ENCODE measurements at places on chromosomes 16 and 17.
A peak's percentile ranks its signal among the peaks of the same experiment; 100 is the strongest.

DNA sequence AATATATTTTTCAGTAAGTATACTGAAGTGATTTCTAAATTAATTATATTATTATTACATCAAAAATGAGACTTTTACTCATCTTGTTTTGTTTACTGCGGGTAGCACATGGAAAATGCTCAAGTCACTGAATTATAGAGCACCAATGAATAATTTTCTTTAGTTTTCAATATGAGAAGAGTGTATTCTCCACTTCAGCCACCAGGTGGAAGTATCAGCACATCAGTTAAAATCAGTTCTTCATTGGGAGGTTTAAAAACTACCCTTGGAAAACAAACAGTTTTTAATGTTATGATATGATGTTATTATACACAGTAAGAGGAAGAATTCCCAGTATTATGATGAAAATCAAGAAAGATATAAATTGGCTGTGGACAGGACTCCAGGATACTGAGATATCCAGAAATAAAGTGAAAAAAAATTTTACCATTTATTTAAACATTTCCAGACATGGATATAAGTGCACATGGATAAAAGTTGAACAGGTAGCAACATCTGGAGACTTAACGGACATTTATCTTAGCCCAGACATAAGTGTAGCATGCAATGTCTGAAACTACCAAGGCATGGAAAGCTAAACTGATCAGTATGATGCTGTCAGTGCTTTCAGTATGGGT lies 467.3 kb downstream of the KCNJ2 start:
- no peak for DNase-seq

- no peak for DNase-seq
Observed at GRCh38 chr16:87782033-87782432, 16.2 kb upstream of the KLHDC4 start.

DNA sequence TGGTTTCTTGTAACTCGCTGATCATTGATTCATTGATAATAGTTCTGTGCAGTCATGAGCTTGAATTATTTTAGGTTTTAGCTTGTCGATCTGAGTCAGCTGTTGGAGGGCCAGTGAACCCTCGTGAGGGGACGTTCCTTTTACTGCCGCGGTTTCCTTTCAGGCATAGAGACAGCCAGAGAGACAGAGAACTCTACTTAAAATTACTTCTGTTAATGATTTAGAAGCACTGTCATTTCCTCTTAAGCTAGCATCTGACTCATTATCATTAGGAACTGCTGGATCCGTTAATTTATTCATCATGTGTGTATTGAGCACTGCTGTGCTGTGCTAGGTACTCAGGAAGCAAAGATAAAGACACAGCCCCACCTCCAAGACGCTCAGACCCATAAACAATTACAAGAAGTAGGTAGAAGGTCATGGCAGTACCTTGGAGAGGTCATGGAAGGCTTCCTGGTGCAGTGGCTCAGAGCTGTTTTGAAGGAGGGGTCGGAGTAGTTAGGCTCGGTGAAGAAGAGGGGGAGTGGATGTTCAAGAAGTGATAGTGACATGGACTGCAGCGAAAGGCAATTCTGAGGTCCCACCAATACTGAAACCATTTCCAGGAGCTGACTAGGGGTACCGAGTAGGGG lies 3.3 kb downstream of the PGS1 start:
- no peak for DNase-seq

GRCh38 chr17:44865231-44865660 lies 17.6 kb downstream of the HIGD1B start:
- DNase-seq: peak; percentile 88

GRCh38 chr17:40598619-40599467 lies 33.6 kb upstream of the CCR7 start:
- DNase-seq: no peak

- DNase-seq: no peak
Observed at GRCh38 chr17:74671031-74671771, 41.5 kb downstream of the CD300LF start.

GRCh38 chr17:17370711-17371110 lies 67.5 kb downstream of the NT5M start:
- DNase-seq: no peak

- no peak for DNase-seq
Observed at GRCh38 chr17:48910370-48910769, 2.2 kb downstream of the UBE2Z start.

GRCh38 chr17:49055181-49055927 lies 58.2 kb downstream of the IGF2BP1 start:
- DNase-seq: no peak

DNA sequence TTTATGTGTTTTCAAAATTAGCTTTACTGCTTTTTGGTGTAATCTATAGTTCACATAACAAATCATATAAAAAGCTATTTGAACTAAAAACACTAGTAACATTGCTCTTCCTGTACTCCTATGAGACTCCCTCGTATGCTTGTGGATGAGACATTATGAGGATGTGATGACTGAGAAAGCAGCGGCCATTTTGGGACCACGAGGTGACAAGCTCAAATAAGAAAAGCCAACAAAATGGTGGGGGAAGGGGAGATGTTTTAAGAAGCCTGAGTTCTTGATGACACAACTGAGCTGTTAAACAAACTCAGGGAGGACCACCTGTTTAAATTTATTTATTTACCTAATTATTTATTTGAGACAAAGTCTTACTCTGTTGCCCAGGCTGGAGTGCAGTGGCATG lies 4.5 kb downstream of the CCL18 start:
- no peak for DNase-seq

GRCh38 chr16:58848662-58849002 lies 114.5 kb upstream of the GOT2 start:
- no peak for DNase-seq

DNA sequence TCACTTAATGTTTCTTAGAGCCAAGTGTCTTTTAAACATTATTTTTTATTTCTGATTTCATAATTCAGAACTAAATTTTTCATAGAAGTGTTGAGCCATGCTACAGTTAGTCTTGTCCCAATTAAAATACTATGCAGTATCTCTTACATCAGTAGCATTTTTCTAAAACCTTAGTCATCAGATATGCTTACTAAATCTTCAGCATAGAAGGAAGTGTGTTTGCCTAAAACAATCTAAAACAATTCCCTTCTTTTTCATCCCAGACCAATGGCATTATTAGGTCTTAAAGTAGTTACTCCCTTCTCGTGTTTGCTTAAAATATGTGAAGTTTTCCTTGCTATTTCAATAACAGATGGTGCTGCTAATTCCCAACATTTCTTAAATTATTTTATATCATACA lies 13.6 kb upstream of the BCAS3 start:
- DNase-seq: no peak

GRCh38 chr17:79664930-79665737 lies 54.3 kb upstream of the RBFOX3 start:
- DNase-seq: no peak

DNA sequence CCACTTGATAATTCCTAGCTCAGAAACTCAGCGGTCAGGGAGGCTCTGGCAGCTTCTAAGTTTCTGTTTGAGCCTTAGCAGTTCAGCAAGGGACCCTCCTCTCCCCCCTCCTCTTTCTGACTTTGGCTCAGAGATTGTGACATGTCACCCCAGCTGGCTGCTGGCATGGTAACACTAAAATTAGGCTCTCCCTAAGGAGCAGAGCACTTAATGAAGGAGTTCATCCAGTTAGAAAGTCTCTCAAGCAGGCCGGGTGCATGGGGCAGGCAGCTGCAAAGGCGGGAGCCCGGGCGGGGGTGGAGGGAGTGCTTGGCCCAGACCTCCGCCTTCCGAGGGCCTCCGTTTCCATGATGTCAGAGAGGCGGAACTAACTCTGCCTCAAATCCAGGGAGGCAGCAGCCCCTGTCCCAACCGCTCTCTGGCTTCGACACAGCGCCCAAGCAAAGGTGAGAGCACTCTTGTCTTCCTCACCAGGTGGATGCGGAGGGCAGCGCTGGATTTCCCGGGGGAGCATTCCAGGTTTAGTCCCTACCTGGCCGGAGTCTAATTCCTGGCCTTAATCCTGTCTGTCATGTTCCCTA lies 128.0 kb upstream of the PLCG2 start:
- no peak for DNase-seq

GRCh38 chr16:68086860-68087268 lies 1.7 kb downstream of the NFATC3 start:
- no peak for DNase-seq

DNA sequence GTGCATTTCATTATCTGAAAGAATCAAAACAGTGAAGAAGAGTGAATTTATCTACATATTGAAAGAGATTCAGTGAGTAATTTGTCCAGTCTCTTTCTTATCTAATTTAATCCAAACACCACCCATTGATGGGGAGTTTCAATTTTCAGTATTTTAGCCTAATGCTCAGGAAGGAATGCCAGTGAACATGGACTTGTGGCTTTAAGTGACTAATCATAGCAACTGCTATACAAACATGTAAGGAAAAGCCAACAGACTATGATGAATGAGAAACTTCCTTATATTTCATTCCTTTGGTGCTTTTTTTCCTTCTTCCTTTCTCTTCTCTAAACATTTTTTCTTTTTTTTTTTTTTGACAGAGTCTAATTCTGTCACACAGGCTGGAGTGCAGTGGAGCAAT lies 885.8 kb downstream of the KCNJ2 start:
- DNase-seq: peak; percentile 7

DNA sequence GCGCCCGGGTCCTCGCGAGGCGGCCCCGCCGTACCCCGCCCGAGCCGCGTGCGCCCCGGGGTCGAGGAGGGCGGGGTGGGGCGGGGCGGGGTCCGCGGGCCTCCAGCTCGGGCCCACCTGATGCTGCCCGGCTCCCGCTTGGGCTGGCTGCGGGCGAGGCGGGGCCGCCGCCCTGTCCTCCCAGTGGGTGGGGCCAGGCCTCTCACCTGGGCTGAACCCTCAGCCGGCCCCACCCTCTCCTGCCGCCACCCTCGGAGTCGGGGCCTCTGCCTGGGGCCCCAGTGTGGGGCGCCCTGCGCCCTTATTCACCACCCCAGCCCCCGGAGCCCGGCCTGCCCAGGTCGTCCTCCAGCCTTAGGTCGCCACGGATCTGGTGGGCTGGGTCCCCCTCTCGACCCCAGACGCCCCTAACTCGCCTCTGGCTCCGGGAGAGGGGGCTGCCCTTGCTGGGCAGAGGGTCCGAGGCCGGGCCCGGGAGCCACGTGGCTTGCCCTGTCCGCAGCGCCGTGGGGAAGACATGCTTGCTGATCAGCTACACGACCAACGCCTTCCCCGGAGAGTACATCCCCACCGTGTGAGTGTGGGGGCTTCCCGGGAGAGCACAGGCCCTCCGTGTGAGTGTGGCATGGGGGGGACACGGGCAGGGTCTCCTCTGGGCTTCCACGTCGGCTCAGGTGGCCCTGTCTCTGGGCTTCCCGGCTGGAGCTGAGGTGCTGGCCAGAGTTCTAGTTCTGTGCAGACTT lies 578 bp downstream of the RAC3 start:
- DNase-seq: no peak

DNA sequence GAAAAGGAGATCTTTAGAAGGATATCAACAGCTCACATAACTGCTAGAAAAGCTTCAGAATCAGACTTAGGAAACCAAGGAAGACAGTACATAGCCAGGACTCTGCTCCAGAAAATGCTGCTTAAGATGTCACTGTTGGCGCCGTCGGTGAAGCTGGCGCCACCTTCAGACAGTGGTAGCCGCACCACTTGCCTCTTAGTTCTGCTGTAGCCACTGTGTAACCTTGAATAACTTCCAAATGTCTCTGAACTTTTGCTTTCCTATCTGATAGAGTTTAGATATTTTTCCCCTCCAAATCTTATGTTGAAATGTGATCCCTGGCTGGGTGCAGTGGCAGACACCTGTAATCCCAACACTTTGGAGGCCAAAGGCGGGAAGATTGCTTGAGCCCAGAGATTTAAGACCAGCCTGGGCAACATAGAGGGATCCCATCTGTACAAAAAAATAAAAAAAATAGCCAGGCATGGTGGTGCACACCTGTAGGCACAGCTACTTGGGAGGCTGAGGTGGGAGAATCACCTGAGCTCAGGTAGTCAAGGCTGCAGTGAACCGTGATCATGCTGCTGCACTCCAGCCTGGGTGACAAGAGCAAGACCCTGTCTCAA lies 6.3 kb upstream of the USP31 start:
- DNase-seq: no peak

GRCh38 chr16:87828071-87828906 lies 41.0 kb downstream of the SLC7A5 start:
- DNase-seq: no peak

GRCh38 chr17:75996665-75997590 lies 3.7 kb upstream of the CDK3 start:
- DNase-seq: peak; percentile 86

DNA sequence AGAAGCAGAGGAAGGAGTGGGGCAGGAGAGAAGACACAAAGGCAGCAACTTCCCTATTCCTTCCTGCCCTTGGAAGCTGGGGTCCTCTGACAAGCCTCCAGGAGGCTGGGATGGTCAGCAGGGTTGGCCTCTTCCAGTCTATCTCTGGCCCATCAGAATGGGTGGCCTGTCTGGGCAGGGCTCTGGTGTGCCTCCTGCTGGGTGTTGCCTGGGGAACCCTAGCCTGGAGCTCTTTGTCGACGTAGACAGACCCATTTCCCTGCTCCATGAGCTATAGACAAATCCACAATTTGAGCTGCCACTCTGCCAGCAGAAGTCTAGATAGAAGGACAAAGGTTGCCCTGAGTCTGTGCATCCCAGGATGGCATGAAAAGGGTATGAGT lies 11.4 kb downstream of the IGFBP4 start:
- DNase-seq: no peak

DNA sequence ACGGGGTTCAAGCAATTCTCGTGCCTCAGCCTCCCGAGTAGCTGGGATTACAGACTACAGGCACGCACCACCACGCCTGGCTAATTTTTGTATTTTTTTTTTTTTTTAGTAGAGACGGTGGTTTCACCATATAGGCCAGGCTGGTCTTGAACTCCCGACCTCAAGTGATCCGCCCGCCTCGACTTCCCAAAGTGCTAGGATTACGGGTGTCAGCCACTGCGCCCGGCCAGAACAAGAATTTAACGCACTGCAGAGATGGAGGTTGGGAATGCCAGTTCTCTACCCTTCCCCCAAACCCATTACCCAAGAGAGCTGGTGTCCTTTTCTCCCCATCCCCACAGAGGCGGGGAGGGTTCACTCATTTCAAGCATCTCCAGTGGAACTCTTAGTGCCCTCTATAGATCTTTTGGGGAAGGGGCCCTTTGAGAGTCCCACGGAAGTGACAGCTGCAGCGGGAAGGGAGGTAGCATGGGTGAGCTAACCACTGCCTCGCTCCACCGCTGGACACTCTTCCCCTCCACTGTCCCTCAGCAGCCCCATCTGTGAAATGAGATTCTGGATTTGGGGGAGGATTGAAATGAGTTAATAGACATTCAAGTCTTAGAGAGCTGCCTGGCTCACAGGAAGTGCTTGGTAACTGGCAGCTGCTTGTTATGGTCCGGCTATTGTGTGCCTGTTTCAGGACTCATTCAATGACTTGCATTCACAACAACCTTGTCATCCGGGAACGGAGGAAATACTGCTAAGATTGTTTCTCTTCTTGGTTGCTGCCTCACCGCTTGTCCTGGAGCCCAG lies 3.5 kb upstream of the UBALD2 start:
- no peak for DNase-seq

DNA sequence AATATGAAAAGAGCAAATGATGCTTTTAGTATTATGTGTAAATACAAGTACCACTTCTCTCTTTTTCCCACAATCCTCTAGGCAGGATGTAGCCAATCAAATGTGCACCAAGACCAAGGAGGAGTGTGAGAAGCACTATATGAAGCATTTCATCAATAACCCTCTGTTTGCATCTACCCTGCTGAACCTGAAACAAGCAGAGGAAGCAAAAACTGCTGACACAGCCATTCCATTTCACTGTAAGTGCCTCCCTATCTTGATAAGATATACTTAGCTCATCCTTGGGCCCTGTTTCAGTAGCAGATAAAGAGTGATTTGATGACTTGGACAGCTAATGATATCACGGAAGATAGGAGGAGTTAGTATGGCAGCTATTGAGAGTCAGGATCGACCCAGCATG lies 33.7 kb downstream of the TADA2A start:
- no peak for DNase-seq

- DNase-seq: no peak
Observed at GRCh38 chr17:38559880-38560230, 45.9 kb downstream of the SRCIN1 start.
